Renal cortex interstitium (tissue), 15 donors: ENCODE measurements at places on chromosomes 16 and 17.
A peak's percentile ranks its signal among the peaks of the same experiment; 100 is the strongest.

DNA sequence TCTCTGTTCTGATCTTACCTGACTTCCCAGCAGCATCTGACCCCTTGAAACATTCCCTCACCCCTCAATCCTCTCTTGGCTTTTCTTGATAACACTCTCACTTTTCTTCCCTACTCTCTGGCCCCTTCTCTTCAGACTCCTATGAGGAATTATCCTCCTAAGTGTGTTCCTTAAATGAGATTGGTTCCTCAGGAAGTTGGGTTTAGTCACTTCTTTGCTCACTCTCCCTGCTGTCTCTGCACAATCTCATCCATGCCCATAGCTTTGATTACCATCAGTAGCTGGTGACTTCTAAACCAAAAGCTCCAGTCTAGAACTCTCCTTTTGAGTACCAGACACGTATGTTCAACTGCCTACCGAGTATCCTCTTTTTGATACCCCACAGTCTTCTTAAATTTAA is 13.0 kb downstream of the MED24 start:
- no peak for DNase-seq

DNA sequence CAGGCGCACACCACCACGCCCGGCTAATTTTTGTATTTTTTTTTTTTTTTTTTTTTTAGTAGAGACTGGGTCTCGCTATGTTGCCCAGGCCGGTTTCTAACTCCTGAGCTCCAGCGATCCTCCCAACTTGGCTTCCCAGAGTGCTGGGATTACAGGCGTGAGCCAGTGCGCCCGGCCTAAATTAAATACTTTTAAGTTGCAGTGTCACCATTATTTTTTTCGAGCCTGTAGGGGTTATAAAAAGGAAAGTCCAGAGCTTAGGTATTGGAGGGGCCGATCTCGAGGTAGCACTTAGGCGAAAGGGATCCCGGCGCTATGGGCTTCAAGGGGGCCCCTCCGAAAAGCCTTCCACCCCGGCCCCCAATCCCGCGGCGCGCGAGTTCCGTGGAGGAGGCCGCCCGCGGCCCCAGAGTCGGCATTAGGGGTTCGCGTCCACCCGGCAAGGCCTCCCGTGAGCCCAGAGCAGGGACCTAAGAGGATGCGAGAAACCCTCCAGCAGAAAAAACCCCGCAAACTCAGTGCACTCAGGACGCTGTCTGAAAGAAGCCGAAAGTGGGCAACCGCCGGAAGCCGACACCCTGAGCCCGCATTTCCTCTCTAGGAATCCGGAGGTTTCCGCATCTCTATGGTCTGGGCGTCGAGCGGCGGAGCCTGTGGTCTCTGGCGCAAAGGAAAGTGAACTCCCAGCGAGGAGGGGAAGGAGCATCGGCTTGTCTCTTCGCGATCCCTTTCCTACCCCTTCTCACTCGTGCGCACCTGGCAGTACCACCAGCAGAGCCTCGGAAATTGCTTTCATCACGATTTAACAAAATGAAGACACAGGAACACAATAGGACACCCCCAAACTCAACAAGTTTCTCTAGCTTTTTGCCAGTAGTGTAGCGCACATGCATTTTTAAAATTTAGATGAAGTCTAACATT is 14.1 kb upstream of the RGS9 start:
- peak; percentile 84 for DNase-seq

DNA sequence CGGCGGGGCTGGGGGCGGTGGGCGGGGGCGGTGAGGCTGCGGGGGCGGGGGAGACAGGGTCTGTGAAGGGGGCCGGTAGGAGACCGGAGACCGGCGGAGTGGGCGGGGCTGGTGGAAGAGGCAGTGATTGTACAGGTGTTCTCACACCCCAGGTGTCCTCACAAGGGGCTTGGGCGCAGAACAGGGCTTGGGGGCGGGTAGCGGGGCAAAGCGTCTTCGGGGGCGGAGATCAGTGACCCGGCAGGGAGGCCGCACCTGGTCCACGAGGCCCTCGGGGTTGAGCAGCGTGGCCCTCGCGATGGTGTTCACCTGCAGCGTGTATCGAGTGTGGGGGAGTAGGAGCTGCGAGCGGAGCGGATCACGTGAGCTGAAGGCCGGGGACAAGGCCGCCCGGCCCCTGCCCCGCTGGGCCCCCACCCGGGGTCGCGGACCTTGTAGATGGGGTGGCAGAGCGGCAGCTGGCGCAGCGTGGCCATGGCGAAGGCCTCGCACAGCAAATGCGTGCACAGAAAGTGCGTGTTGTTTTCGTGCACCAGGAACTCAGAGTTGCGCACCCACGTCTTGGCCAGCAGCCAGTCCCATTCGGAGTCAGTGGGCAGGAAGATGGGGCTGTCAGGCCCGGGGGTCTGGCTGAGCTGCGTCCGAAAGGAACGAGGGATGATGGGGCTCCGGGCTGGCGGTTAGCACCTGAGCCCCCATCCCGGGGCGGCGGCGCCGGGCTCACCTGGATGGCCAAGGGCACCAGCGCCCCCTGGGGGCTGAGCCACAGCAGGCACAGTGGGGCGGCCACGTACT is 8.5 kb downstream of the ALOXE3 start:
- DNase-seq: no peak

- no peak for DNase-seq
Measured at GRCh38 chr16:521381-522210, 5.9 kb upstream of the CAPN15 start.

DNA sequence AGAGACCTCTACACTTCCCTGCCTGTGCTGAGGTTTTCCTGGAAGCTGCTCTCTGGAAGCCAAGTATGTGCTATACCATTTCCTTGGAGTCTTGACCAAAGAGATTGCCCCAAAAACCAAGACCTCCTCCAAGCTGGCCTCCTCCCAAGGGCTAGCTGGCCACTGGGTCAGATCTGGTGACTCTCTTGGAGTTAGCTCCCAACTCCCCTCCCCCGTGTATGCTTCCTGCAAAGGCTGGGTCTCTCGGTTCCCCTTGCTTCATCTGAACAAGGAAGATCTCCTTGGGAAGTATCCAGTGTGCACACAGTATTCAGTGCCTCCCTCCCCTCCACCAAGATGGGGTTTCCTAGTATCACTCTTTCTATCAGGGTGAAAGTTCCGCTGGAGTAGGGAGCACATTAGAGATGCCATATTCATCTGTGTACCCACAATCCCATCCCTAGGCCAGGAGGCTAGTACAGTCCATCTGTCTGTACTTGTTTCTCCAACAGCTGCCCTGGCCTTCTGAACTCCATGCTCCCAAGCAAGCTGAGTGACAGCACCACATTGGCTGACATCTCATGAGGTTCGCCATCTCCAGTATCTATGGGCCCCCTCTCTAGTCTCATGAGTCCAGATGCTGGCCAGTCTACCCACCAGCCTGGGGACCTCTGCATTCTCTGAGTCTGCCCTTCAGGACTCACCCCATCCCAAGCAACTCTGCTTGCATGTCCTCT is 3.2 kb downstream of the GAS7 start:
- no peak for DNase-seq

DNA sequence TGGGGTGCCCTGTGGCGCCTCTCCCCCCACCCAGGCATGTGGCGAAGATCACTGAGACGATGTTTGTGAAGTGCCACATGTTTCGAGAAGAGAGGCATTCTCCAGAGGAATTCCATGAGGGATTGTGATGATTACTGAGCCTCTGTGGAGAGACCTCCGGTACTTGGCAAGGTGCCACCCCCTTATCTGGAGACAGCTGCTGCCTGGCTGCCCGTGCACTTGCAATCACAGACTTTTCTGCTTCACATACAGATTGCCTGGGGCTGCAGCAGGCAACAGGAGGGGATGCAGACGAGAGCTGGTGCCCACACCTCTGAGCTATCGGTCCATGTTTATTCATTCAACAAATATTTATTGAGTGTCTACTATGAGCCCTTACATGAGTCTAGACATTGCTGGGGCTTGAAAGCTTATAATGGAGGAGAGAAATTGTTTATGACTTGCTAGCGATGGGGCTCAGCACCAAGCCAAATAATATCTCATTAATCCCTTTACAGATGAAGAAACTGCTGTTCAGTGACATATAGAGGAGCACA is 317.2 kb upstream of the ZFHX3 start:
- DNase-seq: no peak

DNA sequence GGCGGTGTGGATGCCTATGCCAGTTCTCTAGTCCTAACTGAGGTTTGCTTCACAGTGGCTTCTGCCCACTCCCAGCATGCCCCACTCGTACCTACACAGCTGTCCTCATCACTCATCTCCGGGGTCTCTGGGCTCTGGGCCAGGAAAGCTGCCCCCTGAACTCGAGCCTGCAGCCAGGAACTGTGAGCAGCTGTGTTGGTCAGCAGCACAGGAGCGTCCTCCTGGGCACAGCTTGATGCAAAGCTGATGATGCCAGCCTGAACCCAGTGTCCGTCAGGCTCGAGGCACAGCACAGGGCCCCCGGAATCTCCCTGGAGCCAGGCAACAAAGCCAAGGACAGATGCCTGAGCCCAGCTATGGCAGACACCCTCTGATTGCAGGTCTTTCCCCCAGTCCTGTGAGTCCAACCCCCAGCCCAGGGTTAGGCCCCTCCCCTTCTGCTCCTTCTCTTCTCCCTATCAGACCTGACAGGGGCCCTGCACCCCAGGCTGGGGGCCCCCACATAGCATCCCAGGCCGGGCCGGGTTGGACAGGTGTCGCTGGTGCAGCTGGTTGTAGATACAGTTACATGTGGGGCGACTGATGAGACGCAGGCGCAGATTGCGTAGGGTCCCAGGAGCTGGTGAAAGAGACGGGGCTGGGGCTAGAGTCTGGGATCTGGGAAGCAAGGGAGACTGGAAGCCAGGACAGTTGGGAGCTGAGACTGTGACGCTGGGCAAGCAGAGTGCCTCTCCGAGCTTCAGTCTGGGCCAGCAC is 2.7 kb downstream of the PRSS53 start:
- DNase-seq: no peak

GRCh38 chr16:11706180-11706742 is 36.4 kb downstream of the TXNDC11 start:
- DNase-seq: no peak

GRCh38 chr17:38428112-38428642 is at the start of gene ARHGAP23:
TSS of gene ARHGAP23 (plus strand) at chr17:38428464. CDS start at chr17:38428486, 22 bp downstream.
- no peak for DNase-seq

DNA sequence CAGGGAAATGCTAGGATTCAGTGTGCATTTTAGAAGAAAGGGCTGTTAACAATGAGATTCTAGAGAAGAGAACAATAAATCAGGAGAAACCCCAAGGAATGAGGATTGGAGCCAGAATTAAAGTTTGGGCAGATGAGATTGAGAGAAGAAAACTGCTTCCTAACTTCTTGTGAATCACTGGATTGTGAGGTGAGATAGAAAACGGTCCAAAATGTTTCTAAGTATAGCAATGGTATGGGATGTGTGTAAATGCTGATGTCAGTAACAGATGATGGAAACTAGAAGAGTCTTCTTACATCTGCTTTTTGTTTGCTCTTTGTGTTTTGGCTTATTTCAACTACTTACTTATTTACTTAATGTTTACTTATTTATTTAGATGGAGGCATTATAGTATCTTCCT is 123.0 kb downstream of the KCNJ2 start:
- DNase-seq: no peak

DNA sequence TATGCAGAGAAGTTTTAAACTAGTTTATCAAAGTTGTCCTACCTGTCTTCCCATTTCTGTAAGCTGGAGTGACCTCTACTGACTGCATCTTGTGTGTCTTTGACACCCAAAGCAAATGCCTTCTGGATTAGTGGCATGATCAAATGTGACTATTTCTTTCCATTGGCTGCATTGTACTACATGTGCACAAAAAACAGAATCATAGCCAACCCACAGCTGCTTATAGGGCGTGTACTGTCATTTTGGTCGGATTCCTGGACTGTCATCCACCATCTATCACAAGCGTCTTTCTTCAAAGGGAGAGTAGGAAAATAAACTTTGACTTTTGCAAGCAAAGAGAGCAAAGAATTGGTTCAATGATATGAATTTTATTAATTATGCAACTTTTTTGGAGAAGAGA is 310.6 kb downstream of the MAP2K6 start:
- DNase-seq: no peak

- DNase-seq: no peak
Measured at GRCh38 chr16:50311891-50312501, 45.6 kb downstream of the ADCY7 start.

DNA sequence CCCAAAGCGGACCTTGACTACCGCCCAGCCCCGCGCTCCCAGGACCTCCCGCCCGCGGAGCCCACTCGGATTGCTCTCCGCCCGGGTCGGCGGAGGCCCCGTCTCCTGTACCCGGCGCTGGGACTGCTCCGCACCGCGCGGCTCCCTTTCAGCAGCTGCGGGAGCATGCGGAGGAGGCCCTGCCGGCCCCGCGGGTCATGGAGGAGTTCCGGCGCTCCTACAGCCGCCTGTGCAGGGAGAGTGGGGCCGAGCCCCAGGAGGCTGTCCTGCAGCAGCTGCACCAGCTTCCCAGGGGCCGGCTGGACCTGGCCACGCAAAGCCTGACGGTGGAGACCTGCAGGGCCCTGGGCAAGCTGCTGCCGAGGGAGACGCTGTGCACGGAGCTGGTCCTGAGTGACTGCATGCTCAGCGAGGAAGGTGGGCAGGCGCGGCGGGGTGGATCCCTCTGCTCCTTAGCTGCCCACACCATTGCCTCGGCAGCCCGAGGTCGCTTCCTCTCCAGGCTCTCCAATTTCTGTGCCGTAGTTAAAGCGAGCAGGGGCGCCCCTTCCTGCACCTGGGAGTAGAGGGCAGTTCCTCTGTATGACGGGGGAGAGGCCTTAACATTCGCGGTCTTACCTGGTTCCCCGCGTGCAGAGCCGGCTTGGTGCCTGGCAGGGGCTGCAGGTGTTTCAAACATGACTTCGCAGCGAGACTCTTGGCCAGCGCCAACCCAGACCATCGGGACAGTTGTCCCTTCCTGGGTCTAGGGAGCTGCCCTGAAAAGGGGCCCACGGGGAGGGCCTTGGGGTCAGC is 539 bp downstream of the LRRC45 start:
- no peak for DNase-seq

DNA sequence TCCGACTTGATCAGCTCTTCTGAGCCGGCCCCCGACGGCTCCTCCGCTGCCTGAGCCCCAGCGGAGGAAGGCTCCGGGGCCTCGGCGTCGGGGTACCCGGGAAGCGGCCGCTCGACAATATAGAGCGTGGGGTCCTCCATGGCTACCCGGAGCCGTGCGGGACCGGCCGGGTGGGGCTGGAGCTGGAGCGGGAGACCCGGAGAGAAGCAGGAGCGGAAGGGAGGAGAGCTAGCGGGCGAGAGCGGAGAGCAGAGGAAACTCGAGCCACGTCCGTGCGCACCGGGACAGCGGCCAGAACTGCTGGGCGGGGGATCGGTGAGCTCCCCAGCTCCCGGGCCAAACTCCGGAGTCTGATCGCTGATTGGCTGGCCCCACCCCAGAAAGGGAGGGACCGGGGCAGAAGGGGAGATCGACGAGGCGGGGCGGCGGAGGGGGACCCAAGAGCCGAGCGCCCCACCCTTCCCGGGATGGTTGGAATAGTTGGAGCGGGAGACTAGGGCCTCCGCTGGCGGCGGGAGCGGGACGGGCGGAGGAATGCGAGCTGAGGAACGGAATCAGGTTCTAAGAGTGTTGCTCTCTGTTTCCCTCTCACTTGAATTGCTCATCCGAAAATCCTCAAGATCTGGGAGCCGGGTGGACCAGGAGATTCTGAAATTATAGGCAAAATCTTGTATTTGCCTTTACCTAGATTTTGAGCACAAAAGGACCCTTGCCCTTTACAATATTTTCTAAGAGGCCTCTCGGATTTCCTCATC is at the start of gene CAVIN1:
Gene CAVIN1, minus strand, starts transcription at position 299 of the 755 bp plus-strand sequence. Its CDS starts 159 bp downstream, at position 140.
- peak; percentile 88 for DNase-seq

- no peak for DNase-seq
Measured at GRCh38 chr16:10688291-10688690, 6.4 kb downstream of the TEKT5 start.

GRCh38 chr16:49687476-49688002 is 168.4 kb downstream of the ZNF423 start:
- DNase-seq: no peak

GRCh38 chr17:78892936-78893379 is 10.0 kb downstream of the CEP295NL start:
- no peak for DNase-seq

- DNase-seq: no peak
Measured at GRCh38 chr17:65925606-65926307, 266.2 kb downstream of the CEP112 start.
